ENCODE measurements at places on chromosomes 6 and 20.

- no peak for DNase-seq
Observed at GRCh38 chr6:139429580-139430145, 55.2 kb upstream of the CITED2 start.

DNA sequence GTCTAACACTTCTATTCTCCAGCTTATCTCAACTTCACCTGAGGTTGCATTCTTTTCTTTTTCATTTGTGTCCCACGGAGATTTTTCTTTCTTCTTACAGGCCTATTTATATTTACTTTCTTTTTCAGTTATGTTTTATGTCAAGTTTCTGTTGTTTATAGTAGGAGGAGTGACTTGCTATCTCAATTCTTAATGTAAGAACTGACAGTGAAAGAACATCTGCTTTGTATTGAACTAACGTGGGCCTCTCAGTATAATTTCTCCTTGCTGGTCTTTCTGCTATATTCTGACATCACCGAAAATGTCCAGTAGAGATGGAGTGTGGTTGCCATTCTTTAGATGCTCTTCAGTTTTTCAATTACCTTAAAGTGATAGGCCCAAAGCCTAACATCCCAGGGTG lies 521.7 kb downstream of the EPM2A start:
- DNase-seq, result no peak

DNA sequence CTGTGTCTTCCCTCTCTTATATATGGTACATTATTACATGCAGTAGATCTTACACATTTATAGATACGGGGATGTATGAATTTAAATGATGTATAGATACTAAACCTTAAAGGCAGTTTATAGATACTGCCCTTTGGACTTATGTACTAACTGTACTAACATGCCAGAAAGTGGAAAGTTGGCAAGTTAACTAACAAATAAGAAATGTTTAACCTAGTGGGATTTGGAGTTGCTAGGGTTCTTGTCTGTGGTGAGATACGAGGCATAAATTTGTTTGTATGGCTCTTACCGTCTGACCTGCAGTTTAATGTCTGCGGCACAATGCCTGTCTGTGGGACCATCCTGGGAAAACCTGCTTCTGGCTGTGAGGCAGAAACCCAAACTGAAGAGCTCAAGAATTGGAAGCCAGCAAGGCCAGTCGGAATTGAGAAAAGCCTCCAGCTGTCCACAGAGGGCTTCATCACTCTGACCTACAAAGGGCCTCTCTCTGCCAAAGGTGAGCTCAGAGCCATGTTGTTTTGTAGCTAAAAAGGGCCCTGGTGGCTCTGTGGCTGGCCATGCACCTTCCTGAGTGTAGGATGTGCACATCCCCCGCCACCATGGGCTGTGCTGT lies 62.9 kb upstream of the SLC22A1 start:
- no peak for DNase-seq

DNA sequence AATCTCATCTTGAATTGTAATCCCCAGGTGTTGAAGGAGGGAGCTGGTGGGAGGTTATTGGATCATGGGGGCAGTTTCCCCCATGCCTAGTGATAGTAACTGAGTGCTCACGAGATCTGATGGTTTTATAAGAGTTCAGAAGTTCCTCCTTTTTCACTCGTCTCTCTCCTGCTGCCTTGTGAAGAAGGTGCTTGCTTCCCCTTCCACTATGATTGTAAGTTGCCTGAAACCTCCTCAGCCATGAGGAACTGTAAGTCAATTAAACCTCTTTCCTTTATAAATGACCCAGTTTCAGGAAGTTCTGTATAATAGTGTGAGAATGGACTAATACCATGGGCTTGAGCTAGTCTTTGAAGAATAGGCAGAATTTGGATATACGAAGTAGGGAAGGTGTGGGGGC lies 113.9 kb downstream of the RIN2 start:
- no peak for DNase-seq

DNA sequence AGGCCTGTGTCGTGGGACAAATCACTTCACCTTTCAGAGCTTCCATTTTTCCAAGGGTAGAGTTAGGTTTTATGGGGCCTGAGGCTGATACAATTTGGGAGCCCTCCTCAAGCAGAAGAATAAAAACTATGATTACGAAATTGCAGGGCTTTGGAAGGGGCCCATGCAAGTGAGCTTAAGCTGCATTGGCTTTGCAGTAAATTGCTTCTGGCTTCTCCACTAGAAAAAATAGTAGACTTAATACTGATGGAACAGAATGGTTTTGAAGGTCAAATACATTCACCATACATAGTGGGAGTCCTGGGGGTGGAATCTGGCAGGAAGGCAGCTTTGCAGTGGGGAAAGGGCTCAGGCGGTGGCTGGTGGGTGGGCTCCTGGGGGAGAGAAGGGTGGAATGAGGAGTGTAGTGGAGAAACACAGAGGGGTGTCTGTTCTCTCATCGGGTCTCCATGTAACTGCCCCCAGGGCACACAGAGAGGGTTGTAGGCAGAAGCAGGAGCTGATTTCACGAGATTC lies 55.9 kb upstream of the RNF24 start:
- DNase-seq, result no peak

- DNase-seq, result no peak
Observed at GRCh38 chr6:121881974-121882667, 446.7 kb downstream of the GJA1 start.

DNA sequence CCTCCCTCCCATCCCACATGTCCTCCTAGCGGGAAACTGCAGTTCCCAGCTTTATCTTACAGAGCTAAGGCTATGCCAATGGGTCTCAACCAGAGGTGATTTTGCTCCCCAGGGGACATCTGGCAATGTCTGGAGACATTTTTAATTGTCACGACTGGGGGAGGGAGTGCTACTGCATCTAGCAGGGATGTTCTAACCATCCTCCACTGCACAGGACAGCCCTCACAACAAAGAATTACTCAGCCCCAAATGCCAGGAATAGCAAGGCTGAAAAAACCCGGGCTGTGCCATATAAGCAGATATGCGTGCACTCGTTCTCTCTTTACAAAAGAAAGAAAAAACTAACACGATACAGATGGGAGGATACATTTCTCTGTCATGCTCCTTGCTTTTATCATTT lies 8.5 kb downstream of the MRPS18A start:
- no peak for DNase-seq

GRCh38 chr6:21666201-21666691 lies 72.7 kb downstream of the SOX4 start:
- no peak for DNase-seq

DNA sequence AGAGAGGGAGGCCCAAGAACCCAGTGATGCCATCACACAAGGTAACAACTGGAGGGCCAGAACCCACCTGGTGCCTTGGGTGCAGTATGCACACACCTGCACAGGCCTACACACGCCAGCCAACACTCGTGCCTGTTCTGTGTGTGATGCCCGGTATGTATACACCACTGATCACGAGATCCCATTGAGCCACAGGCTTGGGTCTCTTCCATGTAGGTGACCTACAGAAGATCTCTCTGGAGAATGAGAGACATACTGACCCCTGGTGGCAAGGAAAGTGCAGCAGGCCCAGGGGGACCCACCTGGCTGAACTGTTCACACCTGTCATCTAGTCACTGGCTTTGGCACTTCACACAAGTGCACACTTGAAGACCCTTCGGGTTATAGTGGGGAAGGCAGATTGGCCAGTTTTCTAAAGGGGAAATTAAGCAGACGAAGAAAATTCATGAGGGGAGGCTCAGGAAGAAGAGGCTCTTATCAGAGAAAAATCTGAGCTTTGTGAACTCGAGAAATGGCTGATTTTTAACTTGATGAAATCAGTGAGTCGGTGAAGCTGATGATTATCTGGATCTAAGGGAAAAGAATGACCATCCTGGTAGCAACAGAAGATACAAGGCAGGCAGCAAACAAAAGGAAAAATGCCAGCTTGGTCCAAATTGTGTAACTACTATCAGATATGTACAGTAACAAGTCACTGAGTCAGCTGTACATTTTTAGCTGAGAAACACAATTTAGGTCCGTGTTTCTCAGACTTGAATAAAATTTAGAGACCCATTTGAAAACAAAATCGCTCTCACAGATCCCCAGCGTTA lies 69.1 kb upstream of the PBOV1 start:
- peak; percentile 70 for DNase-seq

- DNase-seq, result no peak
Observed at GRCh38 chr6:154187714-154188113, 148.7 kb downstream of the OPRM1 start.

DNA sequence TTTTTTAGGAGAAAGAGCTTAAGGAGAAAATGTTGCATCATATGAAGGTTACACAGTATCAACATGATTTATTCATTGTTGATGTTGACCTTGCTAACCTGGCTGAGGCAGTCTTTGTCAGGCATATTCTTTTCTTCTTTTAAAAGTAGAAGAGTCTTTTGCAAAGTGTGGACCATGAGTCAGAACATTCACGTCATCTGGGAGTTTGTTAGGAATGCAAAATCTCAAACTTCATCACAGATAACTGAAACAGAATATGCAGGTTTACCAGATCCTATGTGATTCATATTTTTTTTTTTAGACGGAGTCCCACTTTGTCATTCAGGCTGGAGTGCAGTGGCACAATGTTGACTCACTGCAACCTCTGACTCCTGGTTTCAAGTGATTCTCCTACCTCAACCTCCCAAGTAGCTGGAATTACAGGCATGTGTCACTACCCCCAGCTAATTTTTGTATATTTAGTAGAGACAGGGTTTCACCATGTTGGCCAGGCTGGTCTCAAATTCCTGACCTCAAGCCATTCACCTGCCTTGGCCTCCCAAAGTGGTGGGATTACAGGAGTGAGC lies 530.4 kb upstream of the BTBD3 start:
- no peak for DNase-seq
